Midbrain (tissue), 1 donor: ENCODE measurements at places on chromosomes 4 and X.

- no peak for DNase-seq
Measured at GRCh38 chrX:11528623-11529022, 137.1 kb downstream of the ARHGAP6 start.

DNA sequence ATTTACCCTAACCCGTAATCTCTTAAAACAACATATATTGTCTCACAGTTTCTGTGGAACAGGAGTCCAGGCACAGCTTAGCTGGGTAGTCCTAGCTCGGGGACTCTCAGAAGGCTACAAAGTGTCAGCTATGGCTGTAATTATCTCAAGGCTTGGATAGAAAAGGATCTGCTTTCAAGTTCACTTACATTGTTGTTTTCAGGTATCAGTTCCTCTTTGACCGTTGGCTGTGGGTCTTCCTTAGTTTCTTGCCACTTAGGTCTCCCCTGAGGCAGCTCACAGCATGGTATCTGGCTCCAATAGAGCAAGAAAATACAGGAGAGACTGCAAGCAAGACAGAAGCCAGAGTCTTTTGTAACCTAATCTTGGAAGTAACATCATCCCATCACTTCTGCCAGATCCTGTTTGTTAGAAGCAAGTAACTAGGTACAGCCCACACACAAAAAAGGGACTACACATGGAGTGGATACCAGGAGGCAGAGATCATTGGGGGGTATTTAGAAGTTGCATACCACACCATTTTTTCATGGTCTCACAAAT lies 137.0 kb downstream of the MAGEB5 start:
- DNase-seq = no peak

DNA sequence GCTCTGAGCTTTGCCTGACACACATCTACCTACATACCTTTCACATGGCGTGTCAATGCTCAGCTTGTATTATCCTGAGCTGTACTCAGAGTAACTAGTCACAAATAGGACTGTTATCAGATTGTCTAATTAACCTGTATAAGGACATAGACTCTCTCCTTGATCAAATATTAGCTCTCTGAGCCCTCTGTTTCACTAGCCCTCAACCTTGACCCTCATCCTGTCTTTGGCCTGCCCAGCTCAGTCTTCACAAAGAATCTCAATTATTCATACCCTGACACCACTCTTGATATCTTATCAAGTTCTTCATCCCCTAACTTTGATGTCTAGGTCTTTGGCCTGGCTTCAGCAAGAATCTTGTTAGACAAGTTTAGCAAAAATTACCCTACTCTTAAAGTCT lies 320.7 kb upstream of the PCDH7 start:
- DNase-seq = no peak

- DNase-seq = no peak
Measured at GRCh38 chr4:38014421-38014852, 54.2 kb downstream of the PTTG2 start.

GRCh38 chrX:45001048-45001447 lies 128.1 kb downstream of the KDM6A start:
- DNase-seq = no peak

DNA sequence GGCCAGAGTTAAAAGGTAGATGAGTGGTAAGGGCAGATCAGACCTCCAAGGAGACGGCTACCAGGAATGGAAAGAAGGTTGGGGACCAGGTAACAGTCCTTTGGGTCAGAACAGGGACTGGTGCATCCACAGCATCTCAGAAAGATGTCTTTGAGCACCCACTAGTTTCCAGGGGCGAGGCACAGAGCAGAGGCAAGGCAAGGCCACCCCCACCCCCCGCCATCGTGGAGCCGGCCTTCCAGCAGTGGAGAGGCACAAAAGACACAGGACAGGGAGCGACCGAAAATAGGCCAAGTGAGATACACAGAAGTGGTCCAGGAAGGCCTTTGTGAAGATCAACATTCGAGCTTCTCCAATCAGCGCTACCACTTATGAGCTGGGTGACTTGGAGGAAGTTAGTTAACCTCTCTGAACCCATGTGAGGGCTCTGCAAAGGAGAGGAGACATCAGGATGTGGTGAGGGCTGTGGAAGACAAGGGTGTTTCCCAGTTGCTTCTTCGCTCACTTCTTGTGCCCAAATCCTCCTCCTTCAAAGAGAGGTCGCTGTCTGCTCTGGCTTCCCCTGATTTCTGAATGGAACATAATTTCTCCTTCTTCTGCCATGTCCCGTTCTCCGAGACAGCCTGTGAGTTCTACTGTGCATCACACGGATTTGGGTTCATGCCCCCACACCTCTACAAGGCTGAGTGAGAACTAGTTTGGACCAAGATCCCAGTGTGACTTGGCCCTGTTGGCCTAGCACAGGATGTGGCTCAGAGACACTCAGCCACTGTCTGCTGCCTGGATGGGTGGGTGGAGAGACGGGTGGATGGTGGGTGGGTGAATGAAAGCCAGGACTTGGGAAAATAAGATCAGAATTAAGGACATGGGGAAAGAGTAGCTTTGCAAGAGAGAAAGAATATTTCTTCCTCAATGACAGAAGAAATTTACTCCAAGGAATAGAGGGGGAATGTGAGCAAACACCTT lies 16.7 kb upstream of the MSX1 start:
- DNase-seq = no peak

GRCh38 chr4:111360906-111361305 lies 738.0 kb upstream of the PITX2 start:
- DNase-seq = no peak

- DNase-seq = no peak
Measured at GRCh38 chrX:143571521-143571920, 54.2 kb upstream of the SPANXN3 start.

GRCh38 chrX:148664995-148665394 lies 164.6 kb downstream of the AFF2 start:
- DNase-seq = peak; percentile 0

DNA sequence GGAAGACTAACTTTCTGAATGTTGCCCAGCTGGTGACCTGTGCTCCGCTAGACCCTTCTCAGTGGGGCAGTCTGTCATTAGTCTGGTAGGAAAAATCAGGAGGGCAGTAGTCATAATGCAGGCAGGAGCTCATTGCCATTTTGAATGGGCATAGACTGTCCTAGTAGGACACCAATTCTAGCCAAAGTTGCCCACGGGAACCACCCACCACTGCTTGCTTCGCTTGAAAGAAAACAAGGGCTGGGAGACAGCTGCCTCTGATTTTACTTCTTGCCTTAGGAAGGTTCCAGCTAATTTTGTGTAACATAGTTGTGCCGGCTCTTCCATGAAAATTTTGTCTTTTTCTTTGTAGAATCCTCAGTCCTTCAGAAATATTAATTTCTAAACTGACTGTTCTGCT lies 23.3 kb downstream of the HOPX start:
- no peak for DNase-seq

- DNase-seq = no peak
Measured at GRCh38 chr4:37489697-37490096, 196.5 kb downstream of the RELL1 start.

- peak; percentile 12 for DNase-seq
Measured at GRCh38 chr4:150082241-150082640, 4.0 kb downstream of the DCLK2 start.

- DNase-seq = no peak
Measured at GRCh38 chr4:163495900-163496299, 1.4 kb downstream of the TMA16 start.

DNA sequence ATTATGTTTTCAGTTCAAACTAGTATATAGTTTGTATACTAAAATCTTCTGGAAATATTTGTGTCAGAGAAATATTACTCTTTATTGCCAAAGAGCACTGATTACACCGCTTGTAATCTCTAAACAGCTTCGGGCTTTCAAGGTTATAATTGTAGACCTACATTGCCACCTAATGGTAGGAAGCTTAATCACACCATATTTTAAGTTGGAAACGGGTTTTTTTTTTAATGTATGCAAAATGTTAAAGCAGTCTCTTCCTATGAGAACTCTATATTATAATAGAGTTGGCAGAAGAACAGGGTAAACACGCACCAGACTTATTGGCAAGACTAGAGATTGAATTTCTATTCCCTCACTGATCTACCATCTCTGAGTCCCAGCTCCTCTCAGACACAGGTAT lies 19.5 kb upstream of the NFXL1 start:
- DNase-seq = peak; percentile 33

DNA sequence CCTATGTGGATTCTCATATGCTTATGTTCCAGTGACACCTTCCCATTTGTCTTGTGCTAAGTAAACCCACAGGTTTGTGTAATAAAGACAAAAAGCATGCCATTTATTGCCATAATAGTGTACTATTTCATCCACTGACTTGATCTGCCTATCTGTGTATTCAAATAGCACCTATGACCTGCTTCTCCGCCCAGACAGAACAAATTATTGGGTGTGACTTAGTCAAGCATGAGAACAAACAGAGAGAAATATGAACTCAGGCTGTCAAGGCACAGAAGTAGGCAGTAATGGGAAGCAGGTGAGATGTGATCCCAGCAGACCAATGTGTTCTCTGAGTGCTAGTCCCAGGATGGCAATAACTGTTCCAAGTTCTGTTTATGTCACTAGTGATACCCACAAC lies 25.4 kb downstream of the ELOVL6 start:
- DNase-seq = no peak

DNA sequence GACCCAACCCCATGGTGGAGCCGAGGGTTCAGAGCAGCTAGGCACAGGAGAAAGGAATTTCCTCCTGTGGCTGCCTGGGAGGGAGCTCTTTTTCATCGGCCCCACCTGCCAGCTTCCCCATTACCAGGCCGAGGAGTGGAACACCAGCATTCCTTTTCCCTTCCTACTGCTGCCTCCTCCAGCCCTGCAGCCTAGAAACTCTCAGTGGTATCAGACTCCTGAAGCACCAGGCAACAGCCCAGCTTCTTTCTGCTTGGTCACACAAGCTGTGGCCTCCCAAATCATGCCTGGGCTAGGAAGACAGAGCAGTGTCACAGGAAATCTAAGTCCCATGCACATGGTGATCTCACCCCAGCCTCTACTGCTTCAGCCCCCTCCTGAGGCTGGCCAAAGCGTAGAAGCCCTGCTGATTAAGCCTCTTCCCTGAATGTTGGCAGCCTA lies 30.1 kb downstream of the RTL5 start:
- DNase-seq = no peak

DNA sequence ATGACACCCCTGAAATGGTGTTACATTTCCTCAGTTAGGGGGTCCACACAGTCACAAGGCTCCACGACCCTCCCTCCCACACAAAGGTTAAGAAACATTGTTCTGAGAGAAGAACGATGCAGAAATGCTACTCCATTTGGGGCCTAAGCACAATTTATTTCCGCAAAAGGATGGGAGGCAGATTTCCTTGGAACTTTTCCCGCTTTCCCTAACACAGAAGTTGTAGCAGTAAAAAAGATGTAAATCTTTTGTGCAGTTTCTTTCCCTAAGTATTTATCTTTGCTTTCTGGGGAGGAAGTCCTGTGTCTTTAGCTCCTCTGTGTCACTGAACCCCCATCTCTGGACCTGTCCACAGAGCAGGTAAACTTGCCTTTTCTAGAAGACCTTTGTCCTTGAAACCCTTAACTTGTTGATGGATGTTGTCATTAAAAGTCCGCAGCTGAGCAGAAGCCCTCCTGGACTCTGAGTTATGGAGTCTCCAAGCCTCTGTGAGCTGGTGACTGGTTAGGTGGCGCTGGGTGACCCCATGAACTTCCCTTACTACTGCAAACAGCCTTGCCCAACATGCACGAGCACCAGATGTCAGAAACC lies 67.2 kb upstream of the SHISA3 start:
- no peak for DNase-seq

GRCh38 chr4:71293705-71294104 lies 45.1 kb upstream of the SLC4A4 start:
- DNase-seq = no peak

- DNase-seq = no peak
Measured at GRCh38 chr4:168218645-168219044, 99.9 kb downstream of the DDX60 start.

- no peak for DNase-seq
Measured at GRCh38 chrX:127259742-127260141, 440.2 kb downstream of the PRR32 start.

GRCh38 chr4:39950861-39951481 lies 26.7 kb downstream of the PDS5A start:
- DNase-seq = no peak

- DNase-seq = no peak
Measured at GRCh38 chrX:119382606-119383005, 16.5 kb upstream of the SLC25A43 start.

- no peak for DNase-seq
Measured at GRCh38 chrX:116490104-116490503, 27.3 kb upstream of the CT83 start.

GRCh38 chr4:32841217-32841616 lies 2121.0 kb downstream of the PCDH7 start:
- DNase-seq = no peak
